NCI-H446 (cell line): ENCODE measurements at places on chromosomes 3 and 15.

DNA sequence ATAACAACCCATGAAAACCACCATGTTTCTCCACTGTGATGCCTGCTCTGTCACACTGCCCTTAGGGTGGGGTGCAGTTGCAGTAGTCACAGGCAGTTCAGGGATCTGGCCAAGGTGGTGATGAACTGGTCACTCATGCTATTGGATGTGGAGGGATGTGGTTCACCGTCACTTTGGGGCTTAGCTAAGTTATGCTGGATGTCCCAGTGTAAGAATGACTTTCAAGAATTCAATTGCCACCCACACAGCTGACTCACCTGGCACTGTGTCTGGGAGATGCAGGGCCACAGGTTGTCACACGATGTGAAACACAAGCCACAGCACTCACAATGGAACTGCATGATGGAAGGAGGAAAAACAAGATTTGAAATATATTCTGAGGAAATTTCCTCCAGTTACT, 146.1 kb upstream of the CTNNB1 start:
- no peak for DNase-seq

- peak; percentile 91 for DNase-seq
These were observed 29.3 kb upstream of the INSYN1 start for GRCh38 chr15:73782344-73782959.

- DNase-seq, result no peak
These were observed 29.8 kb downstream of the ERICH6 start for GRCh38 chr3:150673966-150674365.

DNA sequence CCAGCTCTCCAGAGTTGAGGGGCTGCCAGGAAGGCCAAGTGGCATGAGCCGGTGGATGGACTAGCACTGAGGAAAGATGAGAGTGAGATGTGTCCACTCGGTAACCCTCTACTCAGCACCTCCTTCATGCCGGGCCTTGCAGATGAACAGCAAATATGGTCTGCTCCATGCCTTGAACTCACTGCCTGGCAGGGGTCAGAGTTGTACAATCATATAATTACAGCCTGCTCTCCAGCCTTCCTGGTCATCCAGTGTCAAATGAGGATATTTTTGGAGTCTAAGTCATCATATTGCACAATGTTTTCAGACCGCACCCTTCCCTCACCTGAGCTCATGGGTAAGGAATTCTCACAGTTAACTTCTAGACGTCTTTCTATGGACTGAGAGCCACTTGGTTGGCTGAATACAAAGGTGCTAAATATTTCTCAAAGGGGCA, 4.9 kb downstream of the MGLL start:
- DNase-seq, result no peak

DNA sequence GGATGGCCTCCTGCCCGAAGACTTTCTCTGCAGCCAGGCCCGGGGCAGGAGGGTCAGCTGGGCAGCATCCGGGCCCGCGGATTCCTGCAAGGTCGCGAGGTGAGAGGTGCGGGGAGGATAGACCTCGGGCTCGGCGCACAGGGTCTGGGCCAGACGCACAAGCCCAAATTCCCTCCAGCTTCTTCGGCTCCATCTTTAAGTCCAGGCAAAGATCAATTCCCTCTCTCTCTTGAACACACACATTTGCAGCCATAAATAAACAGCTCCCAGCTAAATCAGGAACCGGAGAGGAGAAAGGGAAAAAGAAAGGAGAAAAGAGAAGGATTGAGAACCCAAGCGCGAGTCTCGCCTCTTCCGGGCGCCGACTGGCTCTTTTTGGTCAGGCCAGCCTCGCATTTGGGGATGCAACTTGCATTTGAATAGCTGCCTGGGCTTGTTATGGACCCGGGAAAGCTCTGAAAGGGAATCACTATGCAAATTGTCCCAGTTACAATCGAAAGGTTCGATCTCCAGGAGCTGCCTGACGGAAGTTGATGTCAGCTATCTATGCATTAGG, 14.5 kb upstream of the ONECUT1 start:
- DNase-seq, result no peak

- no peak for DNase-seq
These were observed 78.6 kb downstream of the RPN1 start for GRCh38 chr3:128572013-128572412.

DNA sequence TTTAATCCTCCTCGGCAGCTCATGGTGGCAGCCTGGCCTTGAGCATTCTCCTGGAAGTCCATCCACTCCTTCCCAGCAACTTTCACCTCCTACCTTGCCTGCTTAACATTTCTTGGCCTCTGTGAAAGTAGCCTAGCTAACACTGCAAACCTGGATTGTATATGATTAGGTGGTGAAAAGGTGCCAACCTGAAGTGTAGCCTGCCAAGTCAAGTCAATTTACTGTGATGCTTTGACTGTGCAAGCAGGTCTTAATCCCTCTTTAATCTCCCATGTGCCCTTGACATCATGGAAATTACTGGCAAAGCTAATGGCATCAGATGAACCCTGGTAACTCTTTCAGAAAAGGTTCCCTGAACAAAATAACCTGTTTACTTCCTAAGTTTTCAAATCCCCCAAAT, 169.7 kb upstream of the NR2F2 start:
- no peak for DNase-seq

DNA sequence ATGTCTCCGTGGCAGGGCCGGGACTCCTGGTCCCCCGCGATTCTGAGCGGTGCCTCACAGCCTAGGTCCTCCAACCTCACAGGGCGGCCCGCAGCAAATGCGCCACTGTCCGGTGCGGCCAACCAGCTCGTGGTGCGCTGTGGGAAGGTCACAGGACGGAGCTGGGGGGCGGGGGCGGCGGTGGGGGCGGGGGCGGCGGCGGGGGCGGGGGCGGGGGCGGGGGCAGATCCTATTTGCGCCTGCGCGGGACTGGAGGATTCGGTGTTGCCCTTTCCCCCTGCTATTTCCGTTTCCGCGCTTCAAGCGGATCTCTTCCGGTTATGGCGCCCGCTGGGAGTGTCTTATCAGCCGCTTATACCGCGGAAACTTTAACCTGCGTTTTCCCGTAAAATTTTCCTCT, 106.7 kb upstream of the SNRPN start:
- no peak for DNase-seq

DNA sequence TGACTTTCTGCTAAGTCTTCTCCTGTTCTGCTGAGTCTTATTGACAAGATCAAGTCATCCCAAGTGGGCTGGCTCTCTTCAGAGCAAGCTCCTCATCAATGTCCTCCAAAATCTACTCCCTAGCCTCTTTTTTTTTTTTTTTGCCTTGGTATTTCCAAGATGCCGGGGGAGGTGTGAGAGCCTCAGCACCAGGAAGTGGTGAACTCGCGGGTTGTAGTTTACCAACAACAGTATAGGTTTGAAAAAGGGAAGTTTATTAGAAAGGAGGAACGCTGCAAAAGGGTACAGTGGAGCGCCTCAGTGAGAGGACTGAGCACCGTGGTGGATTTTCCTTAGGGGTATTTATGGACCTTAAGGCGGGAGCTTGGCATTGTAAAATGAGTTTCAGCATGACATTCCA, 94.3 kb upstream of the SGO1 start:
- no peak for DNase-seq

- DNase-seq, result no peak
These were observed 73.3 kb upstream of the C3orf49 start for GRCh38 chr3:63745757-63746156.

GRCh38 chr15:92662762-92663161, 7.2 kb upstream of the FAM174B start:
- no peak for DNase-seq

GRCh38 chr3:141373768-141374526, 5.6 kb downstream of the ZBTB38 start:
- no peak for DNase-seq

- no peak for DNase-seq
These were observed 36.0 kb downstream of the RAB27A start for GRCh38 chr15:55253580-55253979.

DNA sequence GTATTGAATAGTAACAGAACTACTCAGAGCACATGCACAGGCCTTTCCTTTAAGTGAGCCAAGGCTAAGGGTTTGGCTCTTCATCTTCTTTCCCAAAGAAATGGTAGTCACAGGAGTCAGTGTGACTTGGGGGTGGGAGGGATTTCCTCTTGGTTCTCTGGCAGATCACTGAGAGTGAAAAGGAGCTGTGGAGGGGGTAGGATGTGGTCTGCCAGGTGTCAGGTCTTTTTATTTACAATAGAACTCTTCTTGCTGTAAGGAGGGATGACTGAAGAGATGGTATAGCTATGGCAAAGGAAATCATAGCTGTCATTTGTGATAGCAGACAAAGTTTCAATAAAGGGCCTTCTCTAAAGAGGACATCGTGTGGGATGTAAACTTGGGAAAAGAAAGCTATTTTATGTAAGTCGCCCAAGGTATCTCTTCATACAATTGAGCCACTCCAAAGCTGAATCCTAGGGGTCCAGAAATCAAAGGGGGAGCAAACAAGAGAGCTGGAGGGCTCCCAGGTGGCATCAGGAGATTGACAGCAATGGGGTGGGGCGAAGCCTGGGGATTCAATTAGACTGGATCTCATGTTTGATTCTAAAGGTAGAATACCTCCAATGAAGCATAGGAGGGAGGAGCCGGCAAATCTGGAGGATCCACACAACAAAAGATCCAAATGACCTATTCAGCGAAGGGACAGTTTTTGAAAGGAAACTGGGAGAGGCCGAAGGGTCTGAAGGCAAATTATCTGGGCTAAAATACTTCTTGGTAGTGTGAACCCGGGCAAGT, 20.0 kb upstream of the CHD2 start:
- no peak for DNase-seq

- no peak for DNase-seq
These were observed 129.1 kb upstream of the CNTN6 start for GRCh38 chr3:963755-964154.

- no peak for DNase-seq
These were observed 10.2 kb upstream of the IRAK2 start for GRCh38 chr3:10154335-10155122.

DNA sequence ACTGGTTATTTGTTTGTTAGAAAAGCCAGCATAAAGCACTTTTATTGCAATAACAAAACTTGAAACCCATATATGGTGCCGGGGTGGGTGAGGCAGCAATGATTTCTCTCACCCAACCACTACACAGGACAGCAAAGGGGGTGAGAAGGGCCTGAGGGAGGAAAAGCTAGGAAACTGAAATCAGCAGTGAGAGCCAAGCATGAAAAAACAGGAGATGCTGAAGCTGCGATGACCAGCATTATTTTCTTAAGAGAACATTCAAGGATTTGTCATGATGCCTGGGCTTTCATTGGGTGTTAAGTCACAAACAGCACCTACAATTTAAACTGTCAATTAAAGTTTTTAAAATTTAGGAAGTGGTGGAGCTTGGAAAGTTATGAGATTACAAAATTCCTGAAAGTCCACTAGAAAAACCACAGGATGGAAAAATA, 11.9 kb upstream of the TM4SF4 start:
- no peak for DNase-seq

DNA sequence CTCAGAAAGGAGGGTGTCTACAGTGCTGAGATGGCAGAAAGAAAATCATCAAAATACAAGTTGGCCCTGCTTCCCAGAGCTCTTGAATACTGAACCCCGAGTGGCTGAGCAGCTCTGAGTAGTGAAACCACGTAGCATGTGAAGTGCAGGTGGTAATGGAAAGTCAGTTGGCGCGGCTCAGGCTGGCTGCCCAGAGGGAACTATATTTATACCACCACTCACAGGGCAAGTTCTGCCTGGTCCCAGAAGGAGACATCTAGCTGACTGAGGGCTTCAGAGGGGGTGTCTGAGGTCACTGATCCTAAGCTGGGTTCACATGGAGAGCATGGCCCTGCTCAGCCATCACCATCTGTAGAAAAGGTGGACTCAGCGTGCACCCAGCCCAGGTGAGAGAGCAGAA, 129.6 kb upstream of the AGBL1 start:
- no peak for DNase-seq

GRCh38 chr15:90948506-90948905, 6.2 kb upstream of the RCCD1 start:
- DNase-seq, result no peak

- DNase-seq, result peak; percentile 42
These were observed 5.8 kb upstream of the RARRES1 start for GRCh38 chr3:158737976-158738615.

GRCh38 chr3:157751386-157751785, 248.2 kb upstream of the VEPH1 start:
- DNase-seq, result no peak

DNA sequence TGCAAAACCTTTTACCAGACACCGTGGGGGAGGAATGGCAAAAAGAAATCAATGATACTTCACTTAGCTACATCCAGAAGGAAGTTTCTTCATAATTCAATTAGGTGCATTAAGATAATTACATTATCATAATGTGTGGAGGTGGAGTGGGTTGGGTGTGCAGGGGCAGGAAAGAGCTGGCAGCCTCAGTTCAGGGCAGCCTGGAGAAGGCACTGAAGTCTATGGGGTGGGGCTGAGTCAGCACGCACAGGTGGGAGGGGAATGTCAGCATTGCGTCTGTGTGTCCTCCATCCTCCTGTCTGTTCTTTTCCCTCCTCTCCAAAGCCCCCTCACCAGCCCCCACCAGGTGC, 278.8 kb downstream of the GABRG3 start:
- DNase-seq, result no peak

GRCh38 chr3:37054370-37054769, 61.1 kb downstream of the MLH1 start:
- DNase-seq, result no peak

GRCh38 chr3:179710079-179710478, 57.2 kb downstream of the USP13 start:
- no peak for DNase-seq

DNA sequence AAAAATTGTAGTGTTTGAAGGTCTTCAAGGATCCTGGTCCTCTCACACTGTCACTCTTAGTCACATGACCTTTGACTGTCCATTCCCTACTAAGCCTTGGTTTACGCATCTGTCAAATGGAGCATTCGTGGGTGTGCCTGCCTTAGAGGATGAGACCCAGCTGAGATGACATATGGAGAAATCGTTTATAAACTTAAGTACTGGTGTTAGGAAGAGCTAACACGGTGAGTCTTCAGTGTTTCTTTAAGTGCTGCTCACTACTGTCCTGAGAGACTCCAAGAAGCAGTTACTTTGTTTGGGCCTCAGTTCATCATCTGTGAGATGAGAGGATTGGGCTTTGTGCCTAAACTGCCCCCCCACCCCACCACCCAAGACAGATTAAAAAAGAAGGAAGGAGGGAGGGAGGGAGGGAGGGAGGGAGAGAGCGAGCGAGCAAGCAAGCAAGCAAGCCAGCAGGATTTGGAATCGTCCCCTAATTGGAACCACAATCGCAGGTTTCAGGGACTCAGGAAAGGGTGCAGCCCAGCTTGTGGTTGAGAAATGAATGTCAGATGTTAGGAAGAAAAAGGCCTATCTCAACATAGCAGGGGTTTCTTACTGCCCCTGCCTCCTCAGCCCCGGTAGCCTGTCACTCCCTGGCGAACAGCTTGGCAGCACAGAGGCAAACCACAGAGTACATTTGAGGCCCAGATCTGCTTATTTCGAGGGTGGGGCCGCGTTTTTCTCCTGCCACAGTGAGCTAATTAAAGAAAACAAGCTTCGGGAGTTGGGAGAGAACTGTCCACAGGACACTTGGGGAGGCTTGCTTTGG, 32.7 kb downstream of the SMAD3 start:
- DNase-seq, result no peak

- DNase-seq, result no peak
These were observed 38.4 kb downstream of the ITPR1 start for GRCh38 chr3:4531478-4532025.

- DNase-seq, result no peak
These were observed 18.1 kb downstream of the CPA3 start for GRCh38 chr3:148883163-148883562.

GRCh38 chr3:53974324-53974723, 82.7 kb upstream of the SELENOK start:
- DNase-seq, result no peak
